ENCODE measurements at places on chromosomes 12 and 14. TPM values are rescaled to one million over a fixed set of nuclear protein-coding genes. Genes with fewer than 3 reads are reported as not detected.
A peak's percentile ranks its signal among the peaks of the same experiment; 100 is the strongest.

GRCh38 chr14:100473249-100473648 lies 114.0 kb downstream of the BEGAIN start:
- H3K36me3 ChIP-seq: peaks cover 5% of the 10 kb centered on the region
- H3K27me3 ChIP-seq: no peaks in the 10 kb centered on the region
- peaks cover 45% of the 10 kb centered on the region for H3K4me1 ChIP-seq
- DNase-seq: no peak
- H3K4me3 ChIP-seq: no peak overlapping the region

- H3K27me3 ChIP-seq: peaks cover 9% of the 10 kb centered on the region
- no peak overlapping the region for H3K27ac ChIP-seq
- no peak overlapping the region for H3K4me3 ChIP-seq
- peaks cover 24% of the 10 kb centered on the region for H3K4me1 ChIP-seq
- H3K36me3 ChIP-seq: no peaks in the 10 kb centered on the region
- no peak for DNase-seq
Observed at GRCh38 chr14:72788255-72788654, 105.6 kb downstream of the DPF3 start.

Gene PTGDR
- not detected for total RNA-seq

- no peaks in the 10 kb centered on the region for H3K27me3 ChIP-seq
- peak overlapping the region; percentile 82 for H3K4me3 ChIP-seq
- H3K27ac ChIP-seq: peak overlapping the region; percentile 30
- H3K4me1 ChIP-seq: peaks cover 19% of the 10 kb centered on the region
- H3K36me3 ChIP-seq: peaks cover 74% of the 10 kb centered on the region
Observed at GRCh38 chr12:53454707-53455106, 2.8 kb downstream of the PCBP2 start.

GRCh38 chr14:24296341-24297157 lies 3.0 kb downstream of the DHRS1 start:
- H3K36me3 ChIP-seq: peaks cover 33% of the 10 kb centered on the region
- H3K4me3 ChIP-seq: no peak overlapping the region
- peak; percentile 70 for DNase-seq
- peak overlapping the region; percentile 15 for H3K27ac ChIP-seq
- peaks cover 32% of the 10 kb centered on the region for H3K4me1 ChIP-seq
- no peaks in the 10 kb centered on the region for H3K27me3 ChIP-seq

GRCh38 chr12:42893803-42894202 lies 304.3 kb upstream of the PRICKLE1 start:
- no peaks in the 10 kb centered on the region for H3K36me3 ChIP-seq
- no peaks in the 10 kb centered on the region for H3K4me1 ChIP-seq
- DNase-seq: no peak
- H3K27ac ChIP-seq: no peak overlapping the region

- no peak overlapping the region for H3K27ac ChIP-seq
- H3K4me3 ChIP-seq: no peak overlapping the region
- no peaks in the 10 kb centered on the region for H3K36me3 ChIP-seq
Observed at GRCh38 chr14:105918496-105919262, 392.3 kb downstream of the TMEM121 start.

- peaks cover 18% of the 10 kb centered on the region for H3K36me3 ChIP-seq
- no peak overlapping the region for H3K27ac ChIP-seq
- H3K4me3 ChIP-seq: no peak overlapping the region
- H3K4me1 ChIP-seq: peaks cover 42% of the 10 kb centered on the region
- no peaks in the 10 kb centered on the region for H3K27me3 ChIP-seq
- DNase-seq: no peak
Observed at GRCh38 chr14:95235351-95235750, 78.0 kb upstream of the DICER1 start.

- DNase-seq: no peak
- peaks cover 18% of the 10 kb centered on the region for H3K4me1 ChIP-seq
- no peak overlapping the region for H3K4me3 ChIP-seq
- H3K36me3 ChIP-seq: no peaks in the 10 kb centered on the region
Observed at GRCh38 chr12:110794623-110795280, 52.0 kb upstream of the CCDC63 start.

Gene GPR65
- total RNA-seq: 0.09 TPM

DNA sequence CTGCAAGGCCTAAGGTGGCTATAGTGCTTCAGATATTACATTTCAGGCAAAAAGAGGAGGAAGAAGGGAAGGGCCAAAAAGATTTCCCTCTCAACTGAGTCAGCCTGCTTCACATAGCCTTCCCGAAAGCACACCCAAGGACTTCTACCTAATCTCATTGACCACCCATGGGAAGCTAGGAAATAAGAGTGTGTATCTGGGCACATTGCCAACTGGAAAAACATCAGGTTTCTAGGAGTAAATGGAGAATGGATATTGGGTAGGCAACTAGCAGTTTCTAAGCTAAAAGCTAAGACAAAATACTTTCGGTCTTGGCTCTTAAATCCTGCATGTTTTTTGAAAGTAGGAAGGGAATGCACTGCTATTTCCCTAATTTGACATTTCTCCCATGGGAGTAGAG lies 221.7 kb upstream of the GRIP1 start:
- no peak overlapping the region for H3K4me3 ChIP-seq
- H3K36me3 ChIP-seq: no peaks in the 10 kb centered on the region
- peaks cover 25% of the 10 kb centered on the region for H3K4me1 ChIP-seq
- DNase-seq: no peak
- no peak overlapping the region for H3K27ac ChIP-seq

Gene EIF2S3B
- total RNA-seq: 4.8 TPM

Gene SERPINA12
- total RNA-seq: not detected

GRCh38 chr12:27864521-27864920 lies 84.5 kb upstream of the MANSC4 start:
- no peaks in the 10 kb centered on the region for H3K36me3 ChIP-seq
- no peak overlapping the region for H3K4me3 ChIP-seq
- H3K27ac ChIP-seq: no peak overlapping the region
- H3K4me1 ChIP-seq: no peaks in the 10 kb centered on the region
- no peak for DNase-seq

Data from Calu3 (cell line).